ENCODE measurements at places on chromosomes 1 and 21.

DNA sequence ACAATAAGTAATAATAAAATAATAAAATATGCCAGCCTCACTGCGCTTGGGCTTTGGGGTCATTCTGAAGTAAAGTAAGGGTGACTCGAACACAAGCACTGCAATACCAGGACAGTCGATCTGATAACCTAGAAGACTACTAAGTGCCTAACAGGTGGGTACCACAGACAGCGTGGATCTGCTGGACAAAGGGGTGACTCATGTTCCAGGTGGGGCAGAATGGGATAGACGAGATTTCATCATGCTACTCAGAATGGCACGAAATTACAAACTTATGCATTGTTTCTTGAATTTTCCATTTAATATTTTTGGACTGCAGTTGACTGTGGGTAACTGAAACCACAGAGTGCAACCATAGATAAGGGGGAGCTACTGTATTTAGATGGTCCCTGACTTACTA lies 221.1 kb upstream of the GREM2 start:
- no peak for DNase-seq

- no peak for DNase-seq
Measured at GRCh38 chr1:28058168-28058567, 30.2 kb downstream of the EYA3 start.

GRCh38 chr1:57473448-57473847 lies 49.6 kb upstream of the DAB1 start:
- DNase-seq: peak; percentile 63

DNA sequence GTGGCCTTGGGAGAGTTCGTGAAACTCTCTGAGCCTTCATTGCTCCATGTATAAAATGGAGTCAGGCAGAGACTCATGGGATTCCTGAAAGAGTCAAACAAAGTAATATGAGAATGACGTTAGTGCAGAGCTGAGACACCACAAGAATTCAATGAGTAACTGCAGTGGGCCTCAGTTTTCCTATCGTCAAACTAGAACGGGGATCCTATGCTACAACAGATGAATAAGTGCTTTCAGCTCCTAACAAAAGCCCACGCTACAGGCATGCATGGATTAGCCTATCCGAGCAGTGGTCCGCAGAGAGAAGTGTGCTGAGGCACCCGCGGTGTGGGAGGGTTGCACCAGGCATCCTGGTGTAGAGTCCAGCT lies 124.7 kb downstream of the SYF2 start:
- peak; percentile 65 for DNase-seq

DNA sequence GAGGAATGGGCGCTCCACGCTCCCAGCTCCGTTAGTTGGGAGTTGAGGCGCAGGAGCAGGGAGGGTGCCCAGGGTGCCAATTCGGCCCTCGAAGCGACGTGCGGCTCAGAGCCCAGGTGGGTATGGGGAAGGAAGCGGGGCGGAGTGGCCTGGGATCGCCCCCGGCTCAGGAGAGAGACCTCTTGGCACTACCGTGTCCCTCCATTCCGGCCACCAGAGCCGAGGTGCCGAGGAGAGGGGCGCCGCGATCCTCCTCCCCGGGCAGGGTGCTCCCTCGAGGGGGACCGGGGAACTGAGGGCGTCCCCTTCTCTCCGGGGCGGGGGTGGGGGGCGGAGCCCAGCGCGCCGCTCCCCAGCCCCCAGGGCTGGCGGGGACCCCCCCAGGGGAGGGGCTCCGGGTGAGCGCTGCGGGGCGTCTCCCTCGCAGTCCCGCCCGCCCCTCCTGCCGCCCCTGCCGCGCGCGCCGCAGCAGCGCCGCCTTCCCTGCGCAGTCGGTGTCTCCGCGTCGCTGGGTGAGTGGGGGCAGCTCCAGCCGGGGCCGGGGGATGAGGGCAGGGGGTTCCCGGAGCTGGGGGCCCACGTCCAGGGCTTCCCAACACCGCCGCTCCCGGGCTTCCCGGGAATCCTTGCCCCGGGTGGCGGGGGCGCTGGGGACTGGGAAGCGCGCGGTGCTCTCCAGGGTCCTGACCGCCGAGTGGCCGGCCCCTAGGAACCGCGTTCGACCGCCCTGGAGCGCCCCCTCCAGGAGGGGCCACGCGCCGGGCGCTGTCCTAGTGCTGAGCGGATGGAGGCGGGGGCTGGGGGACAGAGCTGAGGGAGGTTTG lies at the start of gene HPCA:
Gene HPCA, plus strand, starts transcription at position 488 of the 824 bp plus-strand sequence. CDS start 2,408 bp downstream, outside the sequence.
- DNase-seq: no peak

DNA sequence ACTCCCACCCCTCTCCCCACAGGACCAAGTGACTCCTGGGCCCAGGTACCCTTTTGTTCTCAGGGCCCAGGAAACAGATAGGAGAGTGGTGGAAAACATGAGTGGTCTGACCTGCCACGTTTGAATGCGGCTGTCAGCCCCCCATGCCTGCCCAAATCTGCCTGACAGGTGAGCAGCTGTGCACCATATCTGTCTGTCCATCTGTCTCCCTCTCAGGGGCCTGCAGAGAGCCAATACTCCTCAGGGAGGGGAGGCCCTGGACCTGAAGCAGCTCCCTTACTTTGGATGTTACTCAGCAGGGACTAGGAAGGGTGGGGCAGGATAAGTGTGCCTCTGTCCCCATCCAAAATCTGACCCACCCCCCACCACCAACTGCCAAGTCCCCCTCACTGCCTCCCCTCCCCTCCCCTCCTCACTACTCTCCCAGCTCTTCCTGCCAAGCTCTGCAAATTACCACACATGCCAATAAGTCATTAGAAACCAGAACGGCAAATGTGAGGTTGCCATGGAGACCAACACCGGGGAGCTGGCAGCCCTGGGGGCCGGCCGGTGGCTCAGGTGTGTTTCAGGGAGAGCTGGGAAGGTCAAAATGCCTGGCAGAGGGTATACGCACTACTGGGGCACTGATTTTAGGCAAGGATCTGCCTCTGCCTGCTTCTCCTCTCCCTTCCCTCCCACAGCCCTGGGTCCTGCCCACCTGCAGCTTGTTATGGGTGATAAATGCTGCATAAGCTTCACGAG lies 11.5 kb downstream of the LRRN2 start:
- no peak for DNase-seq

DNA sequence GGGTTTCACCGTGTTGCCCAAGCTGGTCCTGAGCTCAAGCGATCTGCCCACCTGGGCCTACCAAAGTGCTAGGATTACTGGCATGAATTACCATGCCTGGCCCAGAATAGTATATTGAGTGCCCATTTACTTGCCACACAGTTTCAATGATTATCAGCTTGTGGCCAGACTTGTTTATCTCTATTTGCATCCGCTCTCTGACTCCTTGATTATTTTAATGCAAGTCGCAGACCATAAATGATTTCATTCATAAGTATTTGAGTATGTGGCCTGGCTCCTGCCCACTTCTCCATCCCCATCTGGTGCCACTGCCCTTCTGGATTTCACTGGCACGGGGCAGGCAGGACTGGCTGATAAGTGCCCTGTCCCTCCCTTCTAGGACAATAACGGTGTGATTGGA lies 18.2 kb upstream of the TRNAU1AP start:
- no peak for DNase-seq

GRCh38 chr1:214165850-214166374 lies 115.0 kb upstream of the SMYD2 start:
- DNase-seq: no peak

DNA sequence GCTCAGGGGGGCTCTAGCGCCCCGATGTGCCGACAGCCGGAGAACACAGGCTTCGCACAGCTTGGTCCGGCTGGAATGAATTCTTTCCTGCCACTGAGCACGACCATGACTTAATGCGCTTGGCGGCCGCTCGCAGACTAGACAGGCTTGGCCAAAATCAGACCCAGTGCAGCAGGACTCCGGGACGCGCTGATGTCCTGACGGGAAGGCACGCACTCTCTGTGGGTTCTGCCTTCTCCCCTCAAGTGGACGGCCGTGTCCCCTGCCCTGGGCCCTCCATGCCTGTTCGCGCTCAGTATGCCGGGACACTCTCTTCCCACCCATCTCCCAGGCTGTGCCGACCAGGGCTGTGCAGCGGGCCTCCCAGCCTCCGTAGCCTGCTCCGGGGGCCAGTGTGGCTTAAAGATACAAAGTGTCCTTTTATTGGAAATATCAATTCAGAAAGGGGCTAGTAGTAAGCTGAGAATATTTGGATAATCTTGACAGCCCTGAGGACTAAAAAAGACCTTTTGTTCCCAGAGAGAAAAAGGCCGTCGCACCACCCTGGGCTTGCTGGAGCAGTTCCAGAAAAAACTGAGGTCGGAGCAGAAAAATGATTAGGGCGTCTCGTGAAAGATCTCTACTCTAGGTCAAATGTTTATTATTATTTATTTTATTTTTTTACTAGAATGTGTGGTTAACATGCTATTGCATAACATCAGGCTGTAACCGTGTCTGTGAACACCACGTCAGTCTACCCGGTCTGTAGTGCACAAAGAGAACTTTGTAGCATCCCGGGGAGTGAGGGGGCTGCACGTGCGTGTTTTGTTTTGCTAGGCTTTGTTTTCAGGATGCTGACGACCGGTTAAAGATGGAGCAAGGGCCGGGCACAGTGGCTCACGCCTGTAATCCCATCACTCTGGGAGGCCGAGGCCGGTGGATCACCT lies 88.1 kb upstream of the ARHGEF16 start:
- DNase-seq: no peak

GRCh38 chr21:15219894-15220293 lies 155.1 kb upstream of the NRIP1 start:
- DNase-seq: no peak

DNA sequence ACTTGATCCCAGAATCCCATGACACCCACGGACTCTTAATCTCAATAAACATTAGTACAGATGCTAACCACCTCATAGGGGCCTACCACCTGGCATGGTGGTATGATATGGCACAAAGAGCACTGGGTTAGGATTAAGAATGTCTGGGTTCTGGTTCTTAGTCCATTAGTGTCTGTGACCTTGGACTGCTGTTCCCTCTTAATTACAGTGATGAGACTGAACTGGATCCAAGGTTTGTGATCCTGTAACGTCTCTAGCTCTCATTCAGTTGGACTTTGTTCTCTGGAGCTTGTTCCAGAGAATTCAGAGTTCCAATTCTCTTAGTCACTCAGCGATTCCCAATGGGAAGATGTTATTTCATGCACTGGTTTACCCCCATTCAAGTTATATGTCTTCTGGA lies 23.6 kb upstream of the PIGC start:
- DNase-seq: no peak

DNA sequence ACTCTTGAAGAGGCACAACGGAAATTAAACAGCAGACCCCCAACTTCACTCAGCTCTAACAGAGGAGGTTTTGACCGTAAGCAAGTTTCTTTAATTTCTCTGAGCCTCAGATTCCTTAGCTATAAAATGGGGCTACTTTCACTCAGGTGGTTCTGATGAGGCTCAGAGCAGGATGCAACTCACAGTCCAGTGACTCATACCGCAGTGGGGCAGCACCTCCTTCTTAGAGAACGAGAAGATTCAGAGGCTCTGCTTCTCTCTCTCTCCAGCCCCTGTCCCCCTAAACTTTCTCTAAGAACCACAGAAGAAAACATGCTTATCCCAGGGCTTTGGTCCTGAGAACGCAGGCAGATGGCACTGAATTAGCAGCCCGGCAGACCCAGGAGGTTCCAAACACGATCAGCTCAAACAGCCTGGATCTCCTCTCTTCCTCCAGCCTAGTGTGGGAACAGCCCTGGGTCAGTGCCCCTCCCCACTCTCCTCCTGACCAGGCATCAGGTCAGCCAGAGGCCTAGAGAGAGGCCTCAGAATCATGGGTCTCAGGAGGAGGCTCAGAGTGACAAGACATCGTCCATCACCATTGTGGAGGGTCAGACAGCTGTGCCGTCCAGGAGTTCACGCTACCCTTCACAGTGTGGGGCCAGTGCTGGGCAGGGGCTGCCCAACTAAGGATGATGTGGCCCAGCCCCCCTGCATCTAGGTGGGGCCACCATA lies 433.0 kb downstream of the PTPRU start:
- no peak for DNase-seq

- no peak for DNase-seq
Measured at GRCh38 chr1:12469493-12469892, 148.5 kb downstream of the DHRS3 start.

GRCh38 chr1:208208132-208208487 lies 36.1 kb downstream of the PLXNA2 start:
- no peak for DNase-seq

- peak; percentile 52 for DNase-seq
Measured at GRCh38 chr1:86151427-86151826, 5.1 kb downstream of the COL24A1 start.

GRCh38 chr1:33660244-33660643 lies 187.8 kb downstream of the ZSCAN20 start:
- DNase-seq: no peak

- DNase-seq: no peak
Measured at GRCh38 chr1:78237364-78237916, 191.7 kb downstream of the GIPC2 start.

GRCh38 chr1:22359427-22359826 lies 92.2 kb upstream of the ZBTB40 start:
- no peak for DNase-seq

Measured in fibroblast of skin of left biceps (primary cell).